ENCODE measurements at places on chromosomes 4 and X.

- DNase-seq: peak; percentile 10
Observed at GRCh38 chr4:44670506-44671199, 7.6 kb upstream of the GUF1 start.

- no peak for DNase-seq
Observed at GRCh38 chrX:123254457-123254856, 70.4 kb downstream of the GRIA3 start.

DNA sequence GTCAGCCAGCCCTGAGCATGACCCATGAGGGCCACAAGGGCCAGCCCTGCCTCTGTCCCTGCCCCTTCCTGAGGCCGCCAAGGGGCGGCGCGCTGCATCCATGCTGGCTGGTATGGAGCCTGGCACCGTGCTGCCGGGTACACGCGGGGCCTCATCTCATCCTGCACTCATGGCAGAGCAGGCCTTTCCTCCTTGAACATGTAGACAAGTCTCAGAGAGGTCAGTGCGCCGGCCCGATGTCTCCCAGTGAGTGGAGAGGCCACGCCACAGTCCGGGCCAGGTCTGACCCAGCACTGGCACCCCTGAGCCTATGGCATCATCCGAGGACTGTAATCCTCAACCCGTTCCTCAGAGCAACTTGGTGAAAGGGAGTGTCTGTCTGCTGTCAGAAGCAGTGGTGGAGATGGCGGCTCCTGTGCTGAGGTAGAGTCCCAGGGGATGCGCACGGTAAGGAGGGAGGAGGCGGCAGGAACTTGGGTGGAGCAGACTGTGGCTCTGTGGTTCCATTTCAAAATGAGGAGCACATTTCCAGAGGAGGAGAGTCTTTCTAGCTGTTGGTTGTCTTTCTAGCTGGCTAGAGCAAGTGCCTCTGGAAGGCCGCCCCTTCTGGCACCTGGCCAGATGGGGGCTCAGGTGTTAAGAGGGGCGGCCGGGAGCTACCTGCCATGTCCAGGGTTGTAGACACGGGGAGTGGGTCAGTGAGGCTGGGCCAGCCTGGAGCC, 32.8 kb downstream of the TRMT44 start:
- peak; percentile 8 for DNase-seq

DNA sequence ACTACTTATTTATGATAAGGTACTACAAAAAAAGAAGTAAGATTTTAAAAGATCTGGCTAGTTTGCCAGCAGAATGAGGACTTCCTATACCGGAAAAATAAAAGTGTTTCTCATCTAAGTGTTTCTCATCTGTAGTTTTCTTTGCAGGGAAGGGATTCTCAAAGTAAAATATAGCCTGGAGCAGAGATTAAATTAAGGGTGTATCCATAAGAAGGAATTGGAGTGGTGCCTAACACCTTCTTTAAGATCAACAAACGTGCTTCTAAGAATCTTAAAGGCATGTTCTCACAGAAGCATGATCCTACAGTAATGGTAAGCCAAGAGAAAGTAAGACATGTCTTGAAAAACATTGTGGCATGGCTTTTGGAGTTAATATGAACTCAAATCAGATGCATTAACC, 528.2 kb downstream of the GBA3 start:
- DNase-seq: no peak

DNA sequence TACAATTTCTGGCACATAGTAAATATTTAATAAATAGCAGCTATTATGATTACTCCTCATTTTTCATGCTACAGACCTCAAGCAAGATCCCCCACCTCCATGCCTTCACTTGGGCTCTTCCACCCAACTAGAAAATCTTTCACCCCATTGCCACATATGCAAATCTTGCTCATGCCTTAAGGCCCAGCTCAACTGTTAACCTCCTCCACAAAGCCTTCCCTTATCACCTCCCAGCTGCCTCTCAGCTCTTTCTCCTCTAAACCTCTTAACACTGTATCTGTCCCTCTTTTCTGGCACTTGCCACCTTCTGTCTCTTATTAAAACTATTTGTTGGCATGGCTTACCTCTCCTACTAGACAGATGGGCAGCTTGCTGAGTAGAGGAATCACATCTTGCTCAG, 51.5 kb downstream of the PJA1 start:
- DNase-seq: no peak

DNA sequence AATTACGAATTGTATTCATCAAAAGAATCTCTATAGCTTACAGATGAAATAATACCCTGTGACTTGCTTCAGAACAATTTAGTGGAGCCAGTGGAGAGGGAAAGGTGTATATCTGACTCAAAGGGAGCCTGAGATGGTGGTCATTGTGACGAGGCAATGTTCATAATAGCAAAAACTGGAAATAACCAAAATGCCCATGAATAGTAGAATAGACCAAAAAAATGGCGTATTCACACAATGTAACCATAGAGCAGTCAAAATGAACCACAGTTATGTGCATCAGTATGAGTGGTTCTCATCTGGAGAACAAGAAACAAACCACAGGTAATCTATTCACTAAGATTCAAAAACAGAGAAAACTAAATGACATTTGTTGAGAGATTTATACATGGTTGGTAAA, 125.3 kb upstream of the CLNK start:
- no peak for DNase-seq

DNA sequence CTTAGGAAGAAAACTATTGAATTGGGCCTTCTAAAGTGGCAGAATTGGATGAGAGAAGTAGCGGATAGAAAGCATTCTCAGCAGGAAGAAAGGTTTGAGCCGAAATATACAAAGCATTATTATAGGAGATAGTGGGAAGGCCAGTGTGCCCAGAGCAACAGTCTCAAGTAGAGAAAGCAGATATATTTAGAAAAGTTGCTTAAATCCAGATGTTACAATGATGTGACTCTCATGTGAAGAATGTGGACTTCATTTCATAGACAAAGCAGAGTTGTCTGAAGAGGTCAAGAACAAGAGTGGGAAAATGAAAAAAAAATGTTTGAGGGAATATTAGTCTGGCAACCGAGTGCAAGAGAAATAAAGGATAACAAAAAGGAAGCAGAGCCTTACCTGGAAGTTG, 66.9 kb downstream of the SYNPO2 start:
- peak; percentile 88 for DNase-seq

DNA sequence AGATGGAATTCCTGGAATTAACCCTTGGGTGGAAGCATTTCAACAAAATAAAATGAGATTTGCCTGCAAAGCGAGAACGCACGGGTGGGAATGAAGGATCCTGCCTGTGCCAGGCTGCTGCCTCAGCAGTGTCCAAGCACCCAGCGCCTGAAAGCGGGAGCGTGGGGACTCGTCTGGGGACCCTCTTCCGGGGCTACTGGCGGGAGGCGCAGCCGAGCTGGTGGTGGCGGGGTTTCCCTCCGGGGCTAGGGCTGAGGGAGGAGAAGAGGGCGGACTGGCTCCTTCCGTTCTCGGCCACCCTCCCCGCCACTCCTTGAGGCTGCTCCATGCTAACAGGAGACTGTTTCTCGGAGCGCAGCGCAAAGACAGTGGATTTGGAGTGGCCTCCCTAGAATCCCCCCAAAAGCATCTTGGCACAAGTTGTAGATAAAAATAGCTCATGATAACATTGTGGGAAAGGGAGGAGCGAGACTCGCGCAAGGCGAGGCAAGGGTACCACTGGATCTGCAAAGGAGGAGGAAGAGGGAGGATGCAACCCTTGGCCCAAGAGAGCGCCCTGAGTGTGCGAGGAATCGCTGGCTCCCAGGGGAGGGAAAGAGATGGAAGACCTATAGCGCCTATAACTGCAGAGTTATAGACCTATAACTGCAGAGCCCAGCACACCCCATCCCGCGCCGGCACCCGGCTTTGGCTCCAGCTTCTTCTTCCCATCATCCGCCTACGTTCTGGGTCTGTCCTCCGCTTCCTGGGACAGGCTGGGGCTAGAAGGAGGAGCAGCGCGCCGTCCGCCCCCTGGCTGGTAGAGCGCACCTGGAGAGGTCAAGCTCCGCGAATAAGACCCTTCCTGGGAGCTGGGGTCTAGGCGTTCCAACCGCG, 1.3 kb downstream of the HS3ST1 start:
- no peak for DNase-seq

DNA sequence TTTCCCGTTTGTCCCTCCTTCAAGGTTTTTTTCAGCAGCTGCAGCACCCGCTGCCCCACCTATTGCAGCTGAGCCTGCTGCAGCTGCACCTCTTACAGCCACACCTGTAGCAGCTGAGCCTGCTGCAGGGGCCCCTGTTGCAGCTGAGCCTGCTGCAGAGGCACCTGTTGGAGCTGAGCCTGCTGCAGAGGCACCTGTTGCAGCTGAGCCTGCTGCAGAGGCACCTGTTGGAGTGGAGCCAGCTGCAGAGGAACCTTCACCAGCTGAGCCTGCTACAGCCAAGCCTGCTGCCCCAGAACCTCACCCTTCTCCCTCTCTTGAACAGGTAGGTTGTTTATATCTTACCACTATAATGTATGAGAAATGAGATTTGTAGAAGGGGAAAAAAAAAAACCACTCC, 4.5 kb downstream of the PRR27 start:
- DNase-seq: no peak

DNA sequence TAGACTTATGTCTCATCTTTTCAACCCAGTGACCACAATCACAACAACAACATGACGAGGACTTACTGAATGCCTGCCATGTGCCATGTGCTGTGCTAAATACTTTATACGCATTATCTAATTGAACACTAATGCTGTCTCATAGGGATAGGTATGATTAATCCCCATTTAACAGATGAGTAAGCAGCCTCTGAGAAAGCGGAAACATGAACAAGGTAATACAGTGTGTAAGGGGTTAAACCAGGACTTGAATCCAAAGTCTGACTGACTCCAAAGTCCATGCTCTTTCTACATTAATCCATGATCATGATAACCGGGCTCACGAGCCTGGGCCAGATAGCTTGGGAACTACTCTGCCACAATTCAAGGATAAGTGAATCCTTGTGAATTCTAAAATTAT, 105.3 kb upstream of the MBNL3 start:
- no peak for DNase-seq

DNA sequence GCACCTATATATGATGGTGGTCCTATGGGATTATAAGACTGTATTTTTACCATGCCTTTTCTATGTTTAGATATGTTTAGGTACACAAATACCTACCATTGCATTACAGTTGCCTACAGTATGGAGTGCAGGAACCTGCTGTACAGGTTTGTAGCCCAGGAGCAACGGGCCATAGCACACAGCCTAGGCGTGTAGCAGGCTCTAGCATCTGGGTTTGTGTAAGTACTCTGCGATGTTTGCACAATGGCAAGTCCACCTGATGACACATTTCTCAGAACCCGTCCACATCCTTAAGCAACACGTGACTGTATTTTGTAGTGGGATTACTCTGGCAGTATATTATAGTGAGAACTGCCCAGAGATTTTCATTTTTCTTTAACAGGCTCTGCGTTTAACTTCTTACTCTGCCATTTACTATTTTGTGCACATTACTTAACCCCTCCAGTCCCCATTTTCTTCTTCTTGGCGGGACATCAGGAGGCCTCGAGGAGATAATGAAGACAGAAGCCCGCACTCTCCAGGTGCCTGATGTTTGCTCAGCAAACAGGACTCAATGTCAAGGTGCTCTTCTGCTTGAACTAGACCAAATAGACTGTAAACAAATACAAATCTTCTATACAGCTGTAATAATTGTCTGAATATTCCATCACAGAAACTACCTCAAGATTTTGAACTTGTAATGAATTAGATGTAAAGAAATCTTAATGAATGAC, 102.0 kb upstream of the PDLIM3 start:
- DNase-seq: no peak

GRCh38 chr4:47913861-47914219, 543 bp downstream of the NFXL1 start:
- peak; percentile 5 for DNase-seq

- DNase-seq: no peak
Observed at GRCh38 chr4:137707102-137707620, 174.9 kb upstream of the PCDH18 start.

- peak; percentile 76 for DNase-seq
Observed at GRCh38 chrX:74104356-74105015, 199.5 kb upstream of the ZCCHC13 start.

- DNase-seq: no peak
Observed at GRCh38 chrX:99914635-99915034, 495.4 kb downstream of the PCDH19 start.

- DNase-seq: peak; percentile 2
Observed at GRCh38 chr4:87363552-87363951, 27.4 kb downstream of the HSD17B11 start.

DNA sequence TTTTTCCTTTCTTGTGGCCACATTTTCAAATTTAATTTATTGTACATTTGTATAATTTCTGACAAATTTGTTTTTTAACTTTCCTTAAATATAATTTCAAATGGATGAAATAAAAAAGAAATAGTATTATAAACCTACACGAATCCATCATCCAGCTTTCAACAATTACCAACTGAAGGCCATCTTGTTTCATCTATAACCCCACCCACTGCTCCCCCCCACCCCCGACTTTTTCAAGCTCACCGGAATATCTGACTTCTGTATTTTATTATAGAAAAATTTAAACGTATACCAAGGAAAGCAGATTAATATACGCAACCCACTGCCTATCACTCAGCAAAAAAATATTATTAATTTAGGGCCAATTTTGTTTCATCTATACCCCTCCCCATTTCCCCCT, 1.1 kb downstream of the MORF4L2 start:
- DNase-seq: no peak

DNA sequence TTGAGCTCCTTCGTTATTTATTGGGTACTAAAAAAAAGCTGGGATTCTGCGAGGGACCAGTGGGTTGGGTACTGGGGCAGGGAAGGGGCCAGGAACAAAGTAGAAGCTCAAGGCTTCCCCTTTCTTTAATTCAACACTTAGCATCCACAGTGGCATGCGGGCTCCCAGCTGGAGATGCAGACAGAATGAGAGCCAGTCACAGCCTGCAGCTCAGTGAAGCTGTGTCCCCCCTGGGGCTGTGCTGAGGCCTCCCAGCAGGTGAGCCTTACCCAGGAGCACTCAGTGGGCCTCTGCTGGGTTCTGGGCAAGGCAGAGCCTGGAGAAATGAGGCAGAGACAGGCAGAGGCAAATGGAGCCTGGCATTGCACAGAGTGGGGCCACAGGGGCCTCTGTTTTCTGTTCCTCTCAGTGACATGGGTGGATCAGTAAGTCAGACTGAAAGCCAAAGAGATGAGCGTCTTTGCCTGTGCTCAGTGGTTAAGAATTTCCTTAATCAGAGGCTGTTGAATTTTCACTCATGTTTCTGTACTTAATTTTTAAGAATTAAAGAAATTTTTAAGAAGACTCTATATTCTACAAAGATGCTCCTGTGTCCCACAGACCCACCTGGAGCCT, 181.4 kb upstream of the RBPJ start:
- peak; percentile 27 for DNase-seq

Data from fibroblast of skin of scalp (primary cell).